ENCODE measurements at places on chromosomes 16 and 17.

DNA sequence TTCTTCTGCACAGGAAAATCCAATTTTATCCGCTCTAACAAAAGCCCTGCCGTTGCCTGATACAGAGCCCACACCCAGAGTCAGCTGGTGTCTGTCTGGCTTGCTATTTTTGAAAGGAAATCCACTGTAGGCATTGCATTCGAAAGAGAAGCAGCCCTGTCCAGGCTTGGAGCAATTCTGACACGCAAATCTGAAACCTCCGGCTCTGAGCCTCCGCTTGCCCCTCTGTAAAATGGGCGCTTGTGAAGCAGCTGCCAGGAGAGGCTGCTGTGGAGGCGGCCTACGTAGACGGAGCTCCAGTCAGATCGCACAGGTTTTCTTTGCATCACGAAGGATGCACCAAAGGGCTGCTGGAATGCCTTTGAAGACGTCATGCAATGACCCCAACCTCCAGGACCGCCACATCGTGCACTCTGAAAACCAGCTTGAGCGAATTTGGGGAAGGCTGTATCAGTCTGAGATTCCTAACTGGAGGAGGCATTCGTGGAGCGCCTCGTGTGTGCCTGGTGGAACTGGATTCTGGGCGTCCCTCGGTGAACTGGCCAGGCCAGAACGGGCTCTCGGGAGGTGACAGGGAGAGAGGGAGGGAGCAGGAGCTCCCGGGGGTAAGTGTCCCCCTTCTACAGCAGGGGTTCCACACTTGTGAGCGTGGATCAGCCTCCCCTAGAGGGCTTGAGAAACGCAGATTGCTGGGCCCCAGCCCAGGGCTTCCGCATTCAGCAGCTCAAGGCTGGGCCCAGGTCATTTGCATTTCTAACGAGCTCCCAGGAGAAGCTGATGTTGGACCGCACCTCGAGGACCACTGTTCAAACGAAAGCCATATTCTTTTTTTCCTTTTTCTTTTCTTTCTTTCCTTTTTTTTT lies 215.5 kb downstream of the MRTFB start:
- no peak for DNase-seq

- no peak for DNase-seq
Observed at GRCh38 chr17:68611353-68612208, 10.4 kb upstream of the FAM20A start.

- no peak for DNase-seq
Observed at GRCh38 chr16:57118461-57119084, 26.2 kb downstream of the CPNE2 start.

- DNase-seq, result no peak
Observed at GRCh38 chr17:18226284-18226945, 980 bp downstream of the LLGL1 start.

DNA sequence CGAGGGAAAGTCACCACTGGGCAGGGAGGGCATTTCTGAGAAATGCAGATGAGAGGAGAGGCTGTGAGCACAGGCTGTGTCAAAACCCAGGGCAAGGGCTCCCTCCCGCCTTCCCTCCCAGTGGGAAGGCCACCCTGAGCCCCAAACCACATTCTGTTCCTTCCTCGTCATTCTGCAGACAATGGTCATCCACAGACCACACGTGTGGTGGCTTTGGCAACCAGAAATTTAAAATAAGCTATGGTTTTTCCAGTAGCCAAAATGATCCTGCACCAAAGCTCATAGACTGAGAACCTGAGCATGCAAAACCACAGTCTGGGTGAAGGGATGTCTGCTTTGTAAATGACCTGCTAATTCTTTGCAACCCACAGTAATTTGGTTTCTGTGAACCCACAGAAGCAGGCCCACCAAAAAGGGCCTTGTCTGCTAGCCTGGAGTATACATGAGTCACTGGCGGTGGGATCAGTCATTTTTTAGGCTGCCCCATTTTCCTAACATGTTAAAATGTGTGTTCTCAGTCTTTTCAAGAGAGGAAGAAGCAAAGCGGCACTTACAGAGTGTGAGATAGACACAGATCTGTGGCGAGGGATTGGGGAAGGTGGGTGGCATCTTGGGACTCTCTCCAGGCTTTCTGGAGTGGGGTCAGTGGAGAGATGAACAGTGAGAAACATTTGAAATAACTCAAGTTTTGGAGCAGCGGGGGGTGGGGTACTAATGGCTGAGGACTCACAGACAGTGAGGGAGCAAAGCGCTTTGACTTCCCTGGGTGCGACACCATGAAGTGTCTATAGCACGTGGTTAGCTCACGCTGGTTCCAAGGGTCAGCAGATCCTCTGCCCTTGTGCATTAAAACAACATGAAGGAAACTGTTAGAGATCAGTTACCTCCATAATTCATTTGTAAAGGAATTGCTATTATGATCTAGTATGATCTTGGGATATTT lies 20.5 kb downstream of the GRB7 start:
- DNase-seq, result no peak

Data from C1 segment of cervical spinal cord (tissue), 14 donors.